ENCODE measurements at places on chromosomes 5 and 9.

DNA sequence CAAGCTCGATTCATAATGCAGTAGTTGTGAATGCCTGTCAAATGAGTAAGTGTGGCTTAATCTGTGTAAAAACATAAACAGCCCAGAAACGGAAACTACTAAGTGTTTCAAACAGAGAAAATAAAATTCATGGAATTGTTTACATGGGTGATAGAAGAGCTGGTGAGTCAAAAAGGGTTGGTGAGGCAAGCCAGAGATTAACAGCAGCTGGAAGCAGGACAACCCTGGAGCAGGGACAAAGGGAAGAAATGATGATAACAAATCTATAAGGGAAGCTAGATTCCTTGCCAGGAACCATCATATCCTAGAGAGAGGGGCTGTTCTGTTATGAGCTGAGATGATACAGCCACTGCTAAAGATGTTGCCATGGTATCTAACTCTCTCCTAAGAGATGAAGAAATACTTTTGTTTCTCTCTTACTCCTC is 18.0 kb upstream of the PRR16 start:
- DNase-seq = no peak

DNA sequence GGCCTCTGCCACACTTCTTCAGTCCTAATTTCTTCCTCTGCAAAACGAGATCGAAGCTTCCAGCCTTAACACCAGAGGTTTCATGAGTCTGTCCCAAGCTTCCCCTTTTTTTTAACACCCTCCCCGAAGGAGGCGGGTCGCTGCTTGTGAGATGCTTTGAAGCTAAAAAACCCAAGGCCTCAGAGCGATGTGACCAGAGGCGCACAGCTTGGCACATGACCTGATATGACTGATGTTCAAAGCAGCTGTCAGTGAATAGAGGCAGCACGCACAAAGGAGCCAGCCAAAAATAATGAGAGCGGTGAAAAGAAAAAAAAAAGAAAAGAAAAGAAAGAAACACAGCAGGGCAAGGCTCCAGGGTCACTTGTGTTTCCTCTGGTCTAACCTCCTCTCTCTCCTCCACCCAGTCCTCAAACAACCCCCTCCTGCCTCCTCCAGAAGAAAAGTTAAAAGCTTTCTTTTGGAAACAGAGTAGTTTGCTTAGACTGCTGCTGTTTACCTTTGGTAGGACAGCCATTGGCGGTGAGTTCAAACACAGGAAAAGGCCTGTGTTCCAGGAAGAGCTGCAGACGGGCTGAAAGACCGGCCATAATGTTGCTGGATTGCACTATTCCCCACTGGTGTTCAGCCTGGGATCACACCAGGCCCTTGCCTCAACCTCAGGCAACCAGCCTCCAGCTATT is 10.9 kb upstream of the ZNF366 start:
- DNase-seq = no peak

GRCh38 chr5:64184832-64185231 is 19.2 kb downstream of the RNF180 start:
- DNase-seq = no peak

DNA sequence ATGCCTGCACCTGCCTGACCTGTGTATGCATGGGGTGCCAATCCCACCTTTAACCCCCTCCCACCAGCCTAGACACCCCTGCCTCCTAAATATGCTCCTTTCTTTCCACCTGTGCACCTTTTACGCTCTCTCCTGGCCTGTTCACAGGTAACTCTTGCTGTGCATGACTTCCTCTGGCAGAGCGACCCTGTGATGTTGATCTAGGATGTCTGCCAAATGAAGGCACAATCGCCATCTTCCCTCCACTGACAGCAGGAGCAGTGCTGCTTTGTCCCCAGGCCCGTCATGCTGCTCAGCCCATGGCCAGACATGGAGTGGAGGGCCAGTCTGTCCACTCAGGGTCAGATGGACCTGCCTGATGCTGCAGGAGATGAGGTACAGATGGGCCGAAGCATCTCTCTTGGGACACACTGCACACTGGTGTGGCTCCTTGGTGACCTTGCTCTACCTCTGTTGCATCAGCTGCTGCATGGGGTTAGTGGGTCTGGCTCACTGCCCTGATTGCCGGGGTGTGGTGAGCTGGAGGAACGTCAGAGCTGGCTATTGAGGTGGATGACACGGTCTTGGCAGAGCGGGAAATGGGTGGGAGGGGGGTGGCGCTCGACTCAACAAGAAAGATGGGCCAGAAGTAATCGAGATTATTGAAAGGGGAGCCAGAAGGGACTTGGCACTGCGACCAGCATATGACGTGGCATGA is 101.7 kb upstream of the PITX1 start:
- no peak for DNase-seq

- DNase-seq = no peak
Measured at GRCh38 chr9:8653855-8654254, 854.3 kb upstream of the DMAC1 start.

GRCh38 chr9:127114606-127115005 is 7.8 kb downstream of the ANGPTL2 start:
- DNase-seq = no peak

GRCh38 chr5:5209089-5209488 is 69.0 kb downstream of the ADAMTS16 start:
- no peak for DNase-seq

GRCh38 chr5:71705421-71705820 is 13.7 kb upstream of the CARTPT start:
- DNase-seq = no peak

DNA sequence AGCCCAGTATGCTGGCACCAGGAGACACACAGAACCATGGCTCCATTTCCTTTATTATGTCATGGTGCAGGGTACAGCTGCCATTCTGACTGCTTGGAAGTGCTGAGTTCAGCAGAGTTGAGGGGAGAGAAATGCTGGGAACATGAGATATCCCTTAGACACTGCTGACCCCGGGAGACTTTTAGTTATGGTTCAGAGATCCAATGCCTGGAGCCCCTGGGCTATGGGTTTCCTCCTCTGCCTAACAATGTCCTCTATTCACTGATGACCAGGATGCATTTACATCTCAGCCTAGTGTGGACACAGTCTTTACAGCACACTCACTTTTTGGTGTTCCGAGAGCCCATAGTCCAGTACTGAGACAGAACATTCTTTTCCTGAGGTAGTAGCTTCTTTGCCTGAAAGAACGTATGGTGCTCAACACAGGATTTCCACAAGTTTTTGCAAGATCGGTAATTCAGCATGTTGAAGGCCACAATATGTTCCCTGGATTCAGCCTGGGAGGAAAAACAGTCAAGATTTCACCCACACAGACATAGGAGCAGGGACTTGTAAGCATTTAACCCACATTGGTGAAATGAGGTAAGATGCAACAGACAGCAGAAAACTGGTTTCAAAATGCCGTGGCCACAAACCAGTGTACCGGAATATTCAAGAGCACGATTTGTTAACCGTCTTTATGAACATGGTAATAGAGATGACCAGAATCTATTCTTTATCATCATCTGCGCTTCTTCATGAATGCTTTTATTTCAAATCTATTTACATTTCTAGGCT is 71.3 kb downstream of the PTPN3 start:
- no peak for DNase-seq

DNA sequence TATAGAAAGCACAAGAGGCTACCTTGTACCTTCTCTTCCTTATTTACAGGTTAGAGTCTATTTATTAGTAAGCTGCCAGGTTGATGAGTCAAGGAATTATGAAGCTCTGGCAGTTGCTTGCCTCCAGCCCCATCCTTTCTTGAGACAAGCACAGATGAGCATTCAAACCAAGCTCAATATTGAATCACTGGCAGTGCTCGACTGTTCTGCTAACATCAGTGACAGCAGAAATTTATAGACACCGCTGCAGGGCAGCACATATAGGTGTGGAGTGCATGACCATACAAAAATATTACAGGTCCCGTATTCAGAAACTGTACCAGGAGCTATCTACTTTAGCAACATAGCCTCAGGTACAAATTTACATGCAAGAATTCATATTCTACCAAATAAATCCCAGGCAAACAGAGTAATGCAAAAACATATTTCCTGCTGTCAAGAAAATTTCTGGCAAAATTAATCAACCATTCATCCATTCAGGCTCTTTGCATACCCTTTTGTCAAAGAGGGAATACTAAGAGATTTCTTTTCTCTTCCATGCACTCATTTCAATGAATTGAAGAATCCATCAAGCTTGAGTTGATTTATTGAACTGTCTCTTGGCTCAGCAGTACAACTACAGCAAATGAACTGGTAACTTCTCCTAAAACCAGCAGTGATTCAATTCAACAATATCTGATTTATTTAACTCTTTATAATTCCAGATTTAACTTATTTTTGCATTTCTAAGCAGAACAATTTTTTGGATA is 26.9 kb upstream of the PCA3 start:
- no peak for DNase-seq

- DNase-seq = no peak
Measured at GRCh38 chr5:135873831-135874230, 21.8 kb downstream of the IL9 start.

DNA sequence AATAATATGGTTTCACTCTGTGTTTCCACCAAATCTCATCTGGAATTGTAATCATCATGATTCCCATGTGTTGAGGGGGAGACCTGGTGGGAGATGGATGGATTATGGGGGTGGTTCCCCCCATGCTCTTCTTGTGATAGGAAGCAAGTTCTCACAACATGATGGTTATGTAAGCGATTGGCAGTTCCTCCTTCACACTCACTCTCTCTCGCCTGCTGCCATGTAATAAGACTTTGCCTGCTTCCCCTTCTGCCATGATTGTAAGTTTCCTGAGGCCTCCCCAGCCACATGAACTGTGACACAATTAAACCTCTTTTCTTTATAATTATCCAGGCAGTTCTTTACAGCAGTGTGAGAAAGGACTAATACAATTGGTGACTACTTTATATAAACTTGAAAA is 48.4 kb downstream of the PTBP3 start:
- no peak for DNase-seq
